ENCODE measurements at places on chromosomes 6 and 20. TPM values are rescaled to one million over a fixed set of nuclear protein-coding genes. Genes with fewer than 3 reads are reported as not detected.

The UNC5CL gene
- total RNA-seq, result 0.83 TPM

The MSH5 gene
- total RNA-seq, result 4.8 TPM

The CPXM1 gene
- 0.17 TPM for total RNA-seq

The RIPPLY2 gene
- not detected for total RNA-seq

The PAK5 gene
- total RNA-seq, result 0.06 TPM

The BTBD3 gene
- total RNA-seq, result 15.4 TPM

The ZKSCAN8 gene
- 19.9 TPM for total RNA-seq

The MUC21 gene
- total RNA-seq, result not detected

The HSPA1L gene
- 3.7 TPM for total RNA-seq

The MAPK13 gene
- 5.0 TPM for total RNA-seq

The C6orf141 gene
- total RNA-seq, result 1.4 TPM

The ALDH5A1 gene
- total RNA-seq, result 2.5 TPM

The TRIM26 gene
- total RNA-seq, result 58.8 TPM

The ACTL10 gene
- total RNA-seq, result 2.5 TPM

The C20orf202 gene
- 0.52 TPM for total RNA-seq

The SLC24A3 gene
- 7.3 TPM for total RNA-seq

The CST4 gene
- total RNA-seq, result not detected

The PLN gene
- 431 TPM for total RNA-seq

The GJA10 gene
- not detected for total RNA-seq

The CLPSL2 gene
- total RNA-seq, result not detected

The RBPJL gene
- not detected for total RNA-seq

The KCNK5 gene
- 9.2 TPM for total RNA-seq

The KHDRBS2 gene
- not detected for total RNA-seq

The C4B gene
- 45.3 TPM for total RNA-seq

The HLA-DQA1 gene
- total RNA-seq, result 8.4 TPM

The NOL4L gene
- total RNA-seq, result 16.5 TPM

The L3MBTL1 gene
- total RNA-seq, result 9.9 TPM

The GRIK2 gene
- 0.46 TPM for total RNA-seq

The FOXQ1 gene
- 4.4 TPM for total RNA-seq

The ME1 gene
- total RNA-seq, result 18.1 TPM

The PLA2G7 gene
- total RNA-seq, result 0.29 TPM

The UNC93A gene
- total RNA-seq, result not detected

The C2 gene
- total RNA-seq, result 10.0 TPM

The MACROD2 gene
- total RNA-seq, result 2.7 TPM

The PKIB gene
- 2.2 TPM for total RNA-seq

The TFAP2B gene
- not detected for total RNA-seq

The SDHAF4 gene
- total RNA-seq, result 5.2 TPM

The TBX18 gene
- total RNA-seq, result 8.7 TPM

The SUPT3H gene
- total RNA-seq, result 10.1 TPM

The MAS1 gene
- not detected for total RNA-seq

The ZNF512B gene
- total RNA-seq, result 8.8 TPM

The CLDN20 gene
- not detected for total RNA-seq

The COL11A2 gene
- total RNA-seq, result 0.19 TPM

Measured in esophagus muscularis mucosa (tissue), 4 donors.